Heart left ventricle (tissue), 16 donors: ENCODE measurements at places on chromosomes 3 and 15. TPM values are rescaled to one million over a fixed set of nuclear protein-coding genes. Genes with fewer than 3 reads are reported as not detected.

The NPAP1 gene
- total RNA-seq = not detected

- no peak for DNase-seq
These were observed 42.8 kb downstream of the BDH1 start for GRCh38 chr3:197512691-197513571.

The C15orf61 gene
- 10.0 TPM for total RNA-seq

DNA sequence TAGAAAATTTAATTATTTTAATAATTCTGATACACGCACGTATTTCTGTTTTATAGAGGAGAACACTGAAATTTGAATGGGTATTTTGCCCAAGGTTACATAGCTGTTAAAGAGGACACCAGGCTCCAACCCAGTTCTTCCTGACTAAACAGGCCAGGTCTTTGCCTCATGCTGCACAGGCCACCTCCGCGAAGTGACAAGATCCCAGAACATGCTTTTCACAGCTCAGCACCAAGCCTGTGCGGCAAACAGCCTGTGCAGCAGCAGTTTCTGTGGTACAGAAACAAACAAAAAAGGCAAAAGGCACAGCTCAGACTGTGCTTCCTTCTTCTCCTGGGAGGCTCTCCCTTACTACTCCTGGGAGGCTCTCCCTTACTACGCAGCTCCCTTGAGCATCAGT is 6.5 kb downstream of the FOXL2 start:
- DNase-seq = no peak

DNA sequence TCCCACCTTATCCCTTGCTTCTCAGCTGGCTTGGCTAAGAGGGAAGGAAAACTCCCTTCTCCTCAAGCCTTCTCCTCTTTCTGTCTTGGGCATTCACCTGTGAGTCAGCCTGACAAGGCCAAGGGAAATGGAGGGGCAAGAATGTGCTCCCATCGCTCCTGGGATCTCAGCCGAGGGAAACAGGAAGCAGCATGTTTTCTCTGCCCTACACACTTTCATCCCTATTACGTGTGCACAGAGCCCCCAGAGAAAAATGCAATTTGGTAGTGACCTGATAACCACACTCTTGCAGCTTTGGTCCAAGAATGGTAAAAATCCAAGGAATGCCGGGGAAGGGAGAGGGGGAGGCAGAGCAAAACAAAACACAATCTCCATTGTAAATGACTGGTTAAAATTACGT is 32.9 kb upstream of the MTMR10 start:
- DNase-seq = no peak

GRCh38 chr15:31360843-31361763 is 34.5 kb downstream of the KLF13 start:
- peak; percentile 62 for DNase-seq

DNA sequence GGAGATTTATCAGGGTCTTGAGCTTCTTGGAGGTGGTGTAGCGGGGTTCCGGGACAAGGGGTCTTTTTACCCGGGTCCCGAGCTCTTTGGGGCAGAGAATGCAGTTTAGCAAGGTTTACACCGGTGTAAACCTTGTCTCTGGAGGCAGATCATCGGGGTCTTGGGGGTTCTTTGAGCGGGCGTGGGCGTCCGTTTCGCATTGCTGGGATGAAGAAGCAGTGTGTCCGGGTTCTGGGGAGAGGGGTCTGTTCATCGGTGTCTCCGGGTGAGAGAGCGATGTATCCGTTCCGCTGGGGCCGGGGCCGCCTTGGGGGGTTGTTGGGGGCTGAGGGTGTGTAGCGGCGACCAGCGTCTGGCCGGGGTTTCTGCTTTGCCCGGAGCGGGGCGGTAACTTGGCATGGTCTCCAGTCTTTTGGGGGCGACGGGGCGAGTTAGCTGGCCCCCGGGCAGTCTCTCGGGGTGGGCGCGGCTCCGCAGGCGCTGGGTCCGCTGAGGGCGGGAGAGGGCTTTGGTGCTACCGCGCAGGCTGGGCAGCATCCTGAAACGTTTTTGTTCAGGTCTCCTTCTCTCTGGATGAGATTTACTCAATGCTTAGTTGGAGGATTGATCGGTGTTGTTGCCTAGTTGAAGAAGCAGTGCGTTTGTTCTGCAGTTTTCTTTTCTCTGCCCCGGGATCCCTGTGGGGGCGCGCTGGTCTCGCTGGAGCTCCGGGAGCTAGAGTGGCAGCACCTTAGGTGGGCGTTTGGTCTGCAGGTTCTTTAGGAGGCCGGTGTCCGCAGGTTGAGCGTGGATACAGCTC is 843 bp downstream of the GLCE start:
- peak; percentile 43 for DNase-seq

The VIPR1 gene
- total RNA-seq = 2.4 TPM
